ENCODE measurements at places on chromosomes 5 and 9. TPM values are rescaled to one million over a fixed set of nuclear protein-coding genes. Genes with fewer than 3 reads are reported as not detected.

DNA sequence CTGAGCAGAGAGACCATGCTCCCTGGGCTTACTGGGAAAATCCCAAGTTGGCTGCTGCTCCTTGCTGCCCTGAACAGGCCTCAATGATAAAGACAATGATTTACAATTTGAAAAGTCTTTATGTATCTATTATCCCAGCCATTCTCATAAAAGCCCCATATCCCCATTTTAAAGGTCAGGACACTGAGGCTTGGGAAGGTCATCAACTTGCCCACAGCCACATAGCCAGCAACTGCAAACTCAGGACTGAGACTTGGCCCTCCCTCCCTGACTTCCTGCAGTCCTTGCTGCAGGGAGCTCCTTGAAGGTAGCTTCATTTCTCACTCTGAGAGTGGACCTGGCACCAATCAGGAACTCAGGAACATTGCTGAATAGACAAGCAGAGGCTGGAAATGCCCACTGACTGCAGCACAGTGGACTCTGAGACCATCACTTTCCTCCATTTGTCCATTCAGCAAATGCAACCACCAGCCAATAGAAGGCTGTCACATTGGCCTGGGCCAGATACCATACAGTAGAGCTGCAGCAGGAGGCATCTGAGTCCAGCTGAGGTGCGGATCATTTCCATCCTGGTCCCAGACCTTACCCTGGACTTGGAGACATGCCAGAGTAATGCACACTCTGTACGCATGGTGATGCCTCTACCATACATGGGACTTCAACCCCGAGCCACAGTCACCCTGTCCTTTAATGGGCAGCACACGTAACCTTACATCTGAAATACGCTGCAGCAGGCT lies 18.3 kb downstream of the TNIP1 start:
- DNase-seq = no peak

DNA sequence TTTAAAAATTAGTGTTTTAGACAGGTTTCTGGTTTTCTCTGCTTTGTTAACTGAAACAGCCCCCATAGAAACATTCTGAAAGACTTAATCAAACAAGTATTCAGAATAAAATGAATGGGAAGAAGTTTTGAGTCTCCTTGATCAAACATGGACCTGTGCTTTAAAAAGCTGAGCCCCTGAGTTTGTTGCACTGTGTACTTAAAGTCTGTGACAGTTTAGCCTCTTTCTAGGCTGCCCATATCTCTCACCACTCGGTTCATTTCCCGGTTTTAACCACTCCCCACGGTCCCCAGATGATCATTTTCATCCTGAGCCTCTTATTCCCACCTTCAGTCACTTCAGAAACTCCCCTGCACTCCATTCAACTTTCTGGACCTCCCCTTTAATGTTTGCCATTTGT lies 215.9 kb upstream of the DMRT1 start:
- no peak for DNase-seq

- DNase-seq = no peak
Observed at GRCh38 chr5:134103998-134104654, 10.4 kb upstream of the TCF7 start.

DNA sequence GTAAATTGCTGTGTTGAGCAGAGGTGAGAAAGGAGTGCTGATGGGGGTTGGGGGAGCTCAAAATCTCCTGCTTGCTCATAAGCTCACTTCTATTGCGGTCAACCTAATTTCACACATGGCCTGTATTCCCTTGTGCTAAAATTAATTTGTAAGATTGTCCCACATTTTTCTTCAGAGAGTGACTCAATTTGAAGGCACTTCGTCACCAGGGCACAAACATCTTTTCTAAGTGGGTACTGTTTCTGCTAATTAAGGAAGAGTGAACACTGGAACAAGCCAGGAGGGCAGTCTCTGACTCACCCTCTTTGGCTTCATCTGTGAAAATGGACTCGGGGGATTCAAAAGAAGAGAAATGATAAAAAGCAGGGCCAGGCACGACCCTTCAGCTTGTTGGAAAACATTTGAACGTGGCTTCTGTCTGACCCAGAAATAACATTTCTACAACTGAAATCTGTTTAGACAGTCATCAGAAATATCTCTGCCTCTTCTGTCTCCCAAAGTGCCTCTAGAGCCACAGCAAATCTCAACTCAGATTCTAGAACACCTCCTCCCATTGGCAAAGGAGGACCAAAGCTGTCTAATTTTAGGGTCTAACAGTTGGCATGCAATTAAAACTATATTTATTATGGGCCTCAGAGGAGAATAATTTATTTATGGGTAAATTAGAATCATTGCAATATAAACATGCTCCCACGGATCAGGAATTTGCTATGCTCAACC lies 49.8 kb downstream of the FEM1C start:
- DNase-seq = no peak

DNA sequence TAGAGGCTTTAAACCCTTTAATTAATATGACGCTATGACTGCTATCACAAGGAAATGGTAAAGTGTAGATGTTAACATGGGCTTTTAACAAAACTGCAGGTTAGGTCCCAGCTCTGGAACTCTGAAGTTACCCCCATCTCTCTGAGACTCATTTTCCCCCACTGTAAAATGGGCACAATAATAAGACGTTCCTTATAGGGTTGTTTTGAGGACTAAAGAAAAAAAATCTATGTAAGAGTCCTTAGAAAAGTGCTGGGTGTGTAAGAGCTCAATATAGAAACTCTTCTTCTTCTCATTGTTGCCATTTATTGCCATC lies 45.8 kb upstream of the STK32A start:
- no peak for DNase-seq

DNA sequence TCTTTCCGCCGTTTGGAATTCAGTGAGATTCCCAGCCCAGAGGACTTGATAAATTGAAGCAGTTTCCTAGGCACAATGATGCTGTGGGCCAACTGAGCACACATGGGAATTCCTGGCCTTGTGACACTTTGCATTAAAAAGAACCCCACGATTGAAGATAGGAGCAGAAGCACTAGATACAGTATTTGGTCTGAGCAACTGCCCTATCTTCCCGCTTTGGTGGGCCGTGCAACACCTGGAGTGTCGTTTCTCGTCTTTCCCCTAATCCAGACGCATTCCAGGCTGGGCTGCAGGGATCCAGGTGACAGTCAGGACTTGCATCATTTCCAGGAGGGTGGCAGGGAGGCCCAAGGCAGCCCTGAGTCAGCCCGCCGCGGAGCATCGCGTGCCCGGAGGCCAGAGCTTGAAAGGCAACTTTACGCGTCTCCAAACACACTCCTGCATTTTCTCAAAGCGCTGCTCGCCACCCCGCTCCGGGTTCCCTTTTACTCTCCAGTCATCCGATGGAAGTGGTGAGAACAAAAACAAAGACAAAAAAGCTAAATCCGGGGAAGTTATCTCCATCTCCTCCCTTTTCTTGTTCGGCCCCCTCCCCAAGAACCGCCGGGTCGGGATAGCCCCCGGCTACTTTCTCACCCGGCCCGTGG lies 753 bp upstream of the STC2 start:
- DNase-seq = no peak

GRCh38 chr9:13957089-13957488 lies 356.9 kb downstream of the NFIB start:
- no peak for DNase-seq

GRCh38 chr5:1510631-1511030 lies 13.1 kb downstream of the LPCAT1 start:
- no peak for DNase-seq

- DNase-seq = no peak
Observed at GRCh38 chr5:83368835-83369234, 102.7 kb upstream of the VCAN start.

DNA sequence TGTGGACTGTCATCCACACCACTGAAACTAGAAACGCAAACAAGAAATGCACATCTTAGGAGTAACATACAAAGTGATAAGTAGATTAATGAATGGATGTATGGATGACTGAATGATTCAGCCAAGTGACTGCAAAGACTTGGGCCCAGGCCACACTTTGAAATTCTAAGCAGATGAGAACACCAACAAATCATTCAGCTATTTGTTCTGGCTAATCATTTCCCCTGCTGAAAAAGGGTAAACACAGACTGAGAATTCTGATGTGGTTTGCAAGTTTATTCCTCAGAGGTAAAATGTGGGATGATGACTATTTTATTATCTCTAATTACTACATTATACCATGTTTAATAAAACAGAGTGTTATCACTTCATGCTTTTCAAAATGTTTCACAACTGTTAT lies 163.2 kb upstream of the ADAMTS16 start:
- no peak for DNase-seq

GRCh38 chr5:118946138-118946800 lies 42.1 kb downstream of the DTWD2 start:
- DNase-seq = no peak

- DNase-seq = no peak
Observed at GRCh38 chr5:154271936-154272514, 81.5 kb downstream of the GALNT10 start.

SLC4A9 gene
- not detected for total RNA-seq

TMEFF1 gene
- not detected for total RNA-seq

GPR21 gene
- total RNA-seq = not detected

ANKRD18A gene
- not detected for total RNA-seq

INSL4 gene
- total RNA-seq = not detected

KCTD16 gene
- total RNA-seq = 0.35 TPM

CEP72 gene
- total RNA-seq = 2.0 TPM

SLC25A2 gene
- total RNA-seq = 3.5 TPM

QRFP gene
- total RNA-seq = not detected
